Purkinje cell (primary cell): ENCODE measurements at places on chromosomes 11 and 22. TPM values are rescaled to one million over a fixed set of nuclear protein-coding genes. Genes with fewer than 3 reads are reported as not detected.

The OR10D3 gene
- polyA plus RNA-seq = not detected in 2 replicates

The CFAP300 gene
- polyA plus RNA-seq = 1.7 and 8.3 TPM in 2 replicates

The OR8G1 gene
- not detected in 2 replicates for polyA plus RNA-seq

The ALKBH3 gene
- polyA plus RNA-seq = 41.2 and 47.0 TPM in 2 replicates

The FREY1 gene
- polyA plus RNA-seq = not detected in 2 replicates

The ALDH3B1 gene
- 0.11 TPM in 1 of 2 replicates, not detected in the other for polyA plus RNA-seq

The MUC5B gene
- polyA plus RNA-seq = not detected in 2 replicates

The GRM5 gene
- polyA plus RNA-seq = 4.0 and 6.9 TPM in 2 replicates

The MAJIN gene
- 3.6 and 3.8 TPM in 2 replicates for polyA plus RNA-seq

The VPS51 gene
- polyA plus RNA-seq = 15.7 and 25.0 TPM in 2 replicates

The PPM1F gene
- 0.93 and 1.8 TPM in 2 replicates for polyA plus RNA-seq

The CRYBA4 gene
- not detected in 2 replicates for polyA plus RNA-seq

The C11orf65 gene
- 1.8 and 2.8 TPM in 2 replicates for polyA plus RNA-seq

The WNT7B gene
- polyA plus RNA-seq = 0.45 TPM in 1 of 2 replicates, not detected in the other

The PHOX2A gene
- polyA plus RNA-seq = not detected in 2 replicates

The TRIM29 gene
- polyA plus RNA-seq = not detected in 2 replicates
